ENCODE measurements at places on chromosomes 1 and 21.

- DNase-seq, result no peak
Observed at GRCh38 chr1:183830389-183830788, 25.5 kb downstream of the RGL1 start.

GRCh38 chr1:166485620-166486019 lies 318.8 kb upstream of the FAM78B start:
- no peak for DNase-seq

- no peak for DNase-seq
Observed at GRCh38 chr1:207921321-207921720, 10.4 kb upstream of the CD34 start.

DNA sequence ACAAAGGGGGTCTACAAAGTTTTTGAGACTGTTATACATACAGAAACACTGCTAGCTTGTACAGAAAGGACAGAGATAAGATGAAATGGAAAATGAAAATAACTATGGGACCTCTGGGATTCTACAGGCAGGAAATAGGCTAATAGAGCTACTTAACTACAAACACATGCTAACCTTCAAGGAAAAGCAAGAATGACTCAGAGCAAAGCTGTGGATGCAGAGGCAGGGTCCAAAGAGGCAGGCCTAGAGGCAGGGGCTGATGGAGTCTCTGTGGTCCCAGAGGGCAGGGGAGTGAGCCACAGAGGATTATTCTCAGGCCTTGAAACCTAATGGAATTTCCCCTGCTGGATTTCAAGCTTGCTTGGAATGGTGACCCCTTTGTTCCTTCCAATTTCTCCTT lies 18.7 kb upstream of the GOLT1A start:
- DNase-seq, result no peak

GRCh38 chr1:23800400-23801337 lies at the start of gene GALE:
TSS of gene GALE (minus strand) at chr1:23800754. CDS start at chr1:23799007, 1,747 bp downstream.
- DNase-seq, result peak; percentile 97

GRCh38 chr1:117841117-117841650 lies 88.2 kb downstream of the GDAP2 start:
- DNase-seq, result no peak

Data from NCI-H446 (cell line).